ENCODE measurements at places on chromosomes 13 and 19.

DNA sequence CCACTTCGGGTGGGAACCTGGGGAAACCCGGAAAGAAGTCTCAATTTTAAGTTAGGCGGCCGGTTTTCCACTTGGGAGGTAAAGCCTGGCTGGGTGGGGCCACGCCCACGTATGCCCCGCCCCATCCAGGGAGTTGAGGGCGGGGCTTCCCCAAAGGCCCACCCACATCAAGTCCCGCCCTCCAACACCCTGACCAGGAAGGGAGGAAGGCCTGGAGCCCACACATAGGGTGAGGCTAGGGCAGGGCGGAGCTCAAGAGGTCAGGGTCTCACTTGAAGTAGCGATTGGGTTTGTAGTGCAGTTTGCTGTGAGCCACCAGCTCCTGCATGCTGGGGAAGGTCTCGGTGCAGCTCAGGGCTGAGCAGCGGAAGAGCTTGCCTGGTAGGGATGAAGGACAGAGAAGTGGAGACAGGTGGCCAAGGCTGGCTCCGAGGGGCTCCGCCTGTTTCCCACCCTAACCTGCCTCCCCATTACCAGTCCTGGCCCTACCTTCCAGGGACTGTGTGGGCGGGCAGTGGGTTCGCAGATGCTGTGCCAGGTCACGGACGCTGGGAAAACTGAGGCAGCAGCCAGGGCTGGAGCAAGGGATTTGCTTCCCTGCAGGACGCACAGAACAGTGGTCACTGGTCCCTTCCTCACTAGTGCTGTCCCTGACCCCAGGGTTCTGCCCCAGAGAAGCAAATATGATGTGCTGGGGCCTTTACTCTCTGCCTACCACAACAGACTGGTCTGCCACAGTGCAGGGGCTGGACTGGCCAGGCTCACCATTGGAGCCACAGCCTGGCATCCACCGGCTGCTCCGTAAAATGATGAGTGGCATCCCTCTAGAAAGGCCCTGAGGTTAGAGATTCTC, 1.6 kb downstream of the ZNF414 start:
- DNase-seq = no peak

DNA sequence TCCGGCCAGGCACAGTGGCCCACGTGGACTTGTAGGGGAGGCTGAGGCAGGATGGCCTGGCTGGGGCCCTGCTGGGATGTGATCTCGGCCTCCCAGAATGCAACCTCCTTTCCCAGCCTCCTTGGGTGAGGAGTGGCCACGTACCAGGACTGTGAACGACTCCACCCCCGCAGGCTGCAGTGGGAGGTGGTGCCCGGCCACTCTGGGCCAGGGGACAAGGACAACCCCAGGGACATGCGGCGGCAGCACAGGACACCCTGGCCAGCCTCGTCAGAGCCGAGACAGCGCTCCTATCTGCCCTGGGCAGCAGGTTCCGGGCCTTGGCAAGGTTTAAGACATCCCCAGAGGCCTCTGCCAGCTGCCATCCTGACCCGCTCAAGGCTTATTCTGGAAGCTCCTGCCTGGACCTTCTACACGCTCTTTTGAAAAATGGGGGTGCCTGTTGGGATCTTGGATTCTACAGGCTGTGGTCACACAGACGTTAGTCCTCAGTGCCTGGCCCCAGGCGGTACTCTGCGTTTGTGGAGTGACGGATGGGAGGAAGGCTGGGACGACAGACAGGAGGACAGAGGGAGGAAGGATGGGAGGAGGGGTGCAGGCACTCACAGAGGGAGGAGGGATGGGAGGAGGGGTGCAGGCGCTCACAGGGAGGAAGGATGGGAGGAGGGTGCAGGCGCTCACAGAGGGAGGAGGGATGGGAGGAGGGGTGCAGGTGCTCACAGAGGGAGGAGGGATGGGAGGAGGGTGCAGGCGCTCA, 19.9 kb upstream of the CACTIN start:
- DNase-seq = no peak

GRCh38 chr13:31073859-31074718, 87.6 kb downstream of the HSPH1 start:
- DNase-seq = no peak

DNA sequence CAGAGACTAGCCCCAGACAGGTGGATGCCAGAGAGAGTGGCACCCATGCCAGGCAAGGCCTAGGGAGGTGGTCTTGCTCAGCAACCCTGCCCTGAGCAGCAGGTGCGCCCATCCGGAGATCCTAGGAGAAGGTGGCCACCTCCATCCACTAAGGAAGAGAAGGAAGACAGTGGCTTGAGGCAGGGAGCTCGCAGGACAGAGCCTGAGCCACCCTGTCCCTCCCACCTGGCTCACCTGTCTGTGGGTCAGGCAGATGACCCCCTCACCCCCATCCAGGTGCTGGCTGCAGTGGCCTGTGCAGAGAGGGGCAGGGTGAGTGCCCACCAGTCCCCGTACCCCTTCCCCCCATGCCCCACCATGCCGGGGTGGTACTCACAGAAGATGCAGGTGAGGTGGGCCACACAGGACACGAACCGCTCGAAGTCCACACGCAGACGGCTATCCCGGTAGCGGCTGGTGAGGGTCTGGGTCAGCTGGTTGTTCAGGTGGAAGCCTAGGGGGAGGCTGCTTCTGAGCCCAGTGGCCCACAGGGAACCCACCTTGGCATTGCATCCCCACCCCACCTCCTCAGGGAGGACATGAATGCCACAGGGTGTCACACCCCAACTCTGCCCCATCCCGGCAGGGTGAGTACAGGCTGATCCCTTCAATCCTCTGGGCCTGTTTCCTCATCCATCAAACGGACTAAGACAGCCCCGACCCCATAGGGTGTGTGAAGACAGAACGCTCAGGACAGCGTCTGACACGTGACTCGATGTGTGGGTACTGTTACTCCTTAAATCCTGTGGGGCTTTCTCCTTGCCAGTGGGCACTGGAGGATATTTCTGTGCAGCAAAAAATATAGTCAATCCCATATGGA, 13.3 kb downstream of the CAPN12 start:
- DNase-seq = no peak

DNA sequence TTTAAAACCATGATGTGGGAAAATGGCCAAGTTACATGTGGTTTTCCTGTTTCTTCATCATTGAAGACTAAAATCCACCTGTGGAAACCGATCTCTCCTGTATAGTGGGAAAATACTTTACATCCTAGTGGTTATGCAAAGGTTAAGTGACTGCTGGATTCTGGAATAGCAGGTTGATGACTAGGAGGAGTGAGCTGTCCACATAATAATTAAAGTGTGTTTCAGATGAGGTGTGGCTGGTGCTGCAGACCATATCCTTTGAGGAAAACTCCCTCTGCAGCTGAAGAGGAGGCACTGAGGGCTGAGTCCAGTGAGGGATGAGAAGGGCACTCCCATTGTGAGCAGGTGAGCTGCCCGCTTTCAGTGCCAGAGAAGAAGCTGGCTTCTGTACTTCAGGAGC, 43.2 kb downstream of the DCLK1 start:
- no peak for DNase-seq

DNA sequence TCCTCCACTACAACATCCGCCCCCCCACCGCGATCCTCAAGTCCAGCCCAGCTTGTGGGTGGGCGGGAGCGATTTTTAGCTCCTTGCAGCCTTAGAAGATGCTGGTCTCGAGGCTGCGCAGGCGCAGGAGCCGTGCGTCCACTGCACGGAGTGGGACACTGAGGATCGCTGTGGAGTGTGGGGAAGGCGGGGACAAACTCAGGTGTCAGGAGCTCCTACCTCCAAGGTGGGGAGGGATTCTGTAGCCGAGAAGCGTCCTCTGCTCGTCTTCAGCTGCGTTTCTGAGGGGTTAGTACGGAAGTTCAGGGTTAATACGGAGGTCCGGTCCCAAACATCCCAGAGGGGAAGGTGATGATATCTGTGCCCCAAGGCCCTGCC, at the start of gene RTBDN:
TSS of gene RTBDN (minus strand) at position 14 of the 378 bp plus-strand sequence. CDS start 4,600 bp downstream, outside the sequence.
- DNase-seq = no peak

GRCh38 chr13:97537110-97537509, 103.1 kb downstream of the RAP2A start:
- no peak for DNase-seq

DNA sequence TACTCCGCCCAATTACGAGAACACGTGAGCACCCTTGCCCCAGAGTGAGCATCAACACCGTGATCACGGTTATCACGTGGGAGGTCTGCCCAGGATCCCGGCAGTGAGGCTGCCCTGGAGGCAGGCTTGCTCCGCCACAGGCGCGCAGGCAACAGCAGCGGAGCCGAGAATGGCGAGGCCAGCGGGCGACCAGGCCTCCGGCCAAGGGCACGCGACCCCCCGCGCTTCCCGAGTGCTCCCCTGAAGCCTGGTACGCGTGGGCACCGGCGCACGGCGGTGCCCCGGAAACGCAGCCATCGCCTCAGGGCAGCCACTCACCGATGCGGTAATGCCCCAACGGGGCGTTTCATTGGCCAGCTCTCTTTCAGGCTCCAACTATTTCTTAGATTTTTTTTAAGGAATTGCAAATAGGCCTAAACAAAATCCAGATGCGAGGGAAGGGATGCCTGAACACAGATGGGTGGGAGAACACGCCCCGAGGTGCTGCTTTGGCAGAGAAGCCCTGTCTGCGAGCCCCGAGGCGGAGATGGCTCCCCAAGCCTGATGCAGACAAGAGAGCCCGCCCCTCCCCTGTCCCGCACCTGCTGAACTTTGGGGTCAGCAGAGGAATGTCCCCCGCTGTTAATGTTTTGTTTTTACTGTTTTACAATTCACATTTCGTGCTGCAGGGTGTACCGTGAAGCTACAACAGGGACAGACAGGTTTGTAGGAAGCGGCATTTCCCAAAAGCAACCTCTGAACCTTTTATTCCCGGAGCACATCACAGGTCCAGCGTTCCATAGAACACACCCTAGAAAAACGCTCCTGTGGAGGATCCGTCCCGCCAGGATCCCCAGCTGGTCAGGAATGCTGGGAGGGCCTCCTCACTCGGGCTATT, 132.7 kb downstream of the ZDHHC20 start:
- DNase-seq = no peak

Measured in T-cell (primary cell).